ENCODE measurements at places on chromosomes 5 and 9.
A peak's percentile ranks its signal among the peaks of the same experiment; 100 is the strongest.

- peaks cover 3% of the 10 kb centered on the region for H3K27me3 ChIP-seq
- no peak overlapping the region for H3K4me3 ChIP-seq
- no peak for DNase-seq
Measured at GRCh38 chr9:111945216-111945615, 48.6 kb downstream of the UGCG start.

- H3K4me3 ChIP-seq, result no peak overlapping the region
- H3K27ac ChIP-seq, result no peak overlapping the region
- H3K27me3 ChIP-seq, result no peaks in the 10 kb centered on the region
- DNase-seq, result no peak
- H3K36me3 ChIP-seq, result no peaks in the 10 kb centered on the region
Measured at GRCh38 chr5:68344447-68345111, 129.0 kb downstream of the PIK3R1 start.

- H3K36me3 ChIP-seq, result no peaks in the 10 kb centered on the region
- H3K4me3 ChIP-seq, result no peak overlapping the region
- H3K27me3 ChIP-seq, result no peaks in the 10 kb centered on the region
Measured at GRCh38 chr5:113166852-113167366, 190.3 kb downstream of the DCP2 start.

GRCh38 chr5:139635191-139635590 is 13.0 kb upstream of the CXXC5 start:
- no peaks in the 10 kb centered on the region for H3K27me3 ChIP-seq
- peaks cover 1% of the 10 kb centered on the region for H3K36me3 ChIP-seq
- H3K4me3 ChIP-seq, result no peak overlapping the region
- peak overlapping the region; percentile 41 for H3K27ac ChIP-seq
- DNase-seq, result no peak

- no peaks in the 10 kb centered on the region for H3K36me3 ChIP-seq
- no peak overlapping the region for H3K27ac ChIP-seq
- H3K4me1 ChIP-seq, result peaks cover 14% of the 10 kb centered on the region
- H3K4me3 ChIP-seq, result no peak overlapping the region
- H3K27me3 ChIP-seq, result peaks cover 11% of the 10 kb centered on the region
Measured at GRCh38 chr5:142749321-142749720, 20.9 kb upstream of the ARHGAP26 start.

GRCh38 chr9:75914002-75914401 is 23.5 kb downstream of the PCSK5 start:
- no peak overlapping the region for H3K4me3 ChIP-seq
- H3K27ac ChIP-seq, result no peak overlapping the region
- no peaks in the 10 kb centered on the region for H3K36me3 ChIP-seq
- peaks cover 15% of the 10 kb centered on the region for H3K4me1 ChIP-seq
- H3K27me3 ChIP-seq, result no peaks in the 10 kb centered on the region

DNA sequence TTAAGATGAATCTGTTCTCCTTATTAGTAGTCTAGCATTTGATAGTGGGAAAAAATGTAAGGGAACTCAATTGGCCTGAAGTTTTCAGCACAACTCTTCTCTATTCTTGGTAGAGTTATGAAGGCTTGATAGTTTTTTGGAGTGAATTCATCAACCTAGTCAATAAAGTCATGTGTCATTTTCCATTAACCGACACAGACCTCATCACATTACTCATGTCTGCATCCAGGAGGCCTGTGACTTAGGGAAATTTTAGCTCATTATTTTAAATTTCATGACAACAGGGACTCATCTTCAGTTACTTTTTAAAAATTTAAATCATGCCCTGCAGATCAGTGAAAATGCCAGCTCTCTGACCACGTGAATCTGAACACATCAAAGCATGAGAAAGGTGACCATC is 63.3 kb downstream of the ADAMTS16 start:
- no peak overlapping the region for H3K4me3 ChIP-seq
- H3K4me1 ChIP-seq, result no peaks in the 10 kb centered on the region
- H3K36me3 ChIP-seq, result peaks cover 40% of the 10 kb centered on the region
- DNase-seq, result no peak
- no peaks in the 10 kb centered on the region for H3K27me3 ChIP-seq

DNA sequence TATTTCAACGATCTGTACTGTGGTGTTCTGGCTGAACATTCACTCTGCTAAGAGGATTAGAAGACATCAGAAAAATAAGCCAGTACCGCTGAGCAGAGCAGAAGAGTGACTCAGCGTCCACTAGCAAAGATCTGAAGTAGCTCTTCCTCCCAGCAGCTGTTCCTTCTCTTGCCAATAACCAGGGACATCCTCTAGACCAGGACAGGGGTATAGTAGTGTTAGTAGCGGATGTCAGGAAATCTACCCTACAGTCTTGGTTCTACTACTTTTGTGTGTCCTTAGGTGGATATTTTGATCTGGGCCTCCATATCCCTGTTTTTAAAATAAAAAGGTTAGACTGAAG is 103.6 kb downstream of the TSSK1B start:
- H3K36me3 ChIP-seq, result no peaks in the 10 kb centered on the region
- no peak for DNase-seq
- H3K27ac ChIP-seq, result no peak overlapping the region
- H3K27me3 ChIP-seq, result no peaks in the 10 kb centered on the region
- peaks cover 4% of the 10 kb centered on the region for H3K4me1 ChIP-seq
- H3K4me3 ChIP-seq, result no peak overlapping the region

DNA sequence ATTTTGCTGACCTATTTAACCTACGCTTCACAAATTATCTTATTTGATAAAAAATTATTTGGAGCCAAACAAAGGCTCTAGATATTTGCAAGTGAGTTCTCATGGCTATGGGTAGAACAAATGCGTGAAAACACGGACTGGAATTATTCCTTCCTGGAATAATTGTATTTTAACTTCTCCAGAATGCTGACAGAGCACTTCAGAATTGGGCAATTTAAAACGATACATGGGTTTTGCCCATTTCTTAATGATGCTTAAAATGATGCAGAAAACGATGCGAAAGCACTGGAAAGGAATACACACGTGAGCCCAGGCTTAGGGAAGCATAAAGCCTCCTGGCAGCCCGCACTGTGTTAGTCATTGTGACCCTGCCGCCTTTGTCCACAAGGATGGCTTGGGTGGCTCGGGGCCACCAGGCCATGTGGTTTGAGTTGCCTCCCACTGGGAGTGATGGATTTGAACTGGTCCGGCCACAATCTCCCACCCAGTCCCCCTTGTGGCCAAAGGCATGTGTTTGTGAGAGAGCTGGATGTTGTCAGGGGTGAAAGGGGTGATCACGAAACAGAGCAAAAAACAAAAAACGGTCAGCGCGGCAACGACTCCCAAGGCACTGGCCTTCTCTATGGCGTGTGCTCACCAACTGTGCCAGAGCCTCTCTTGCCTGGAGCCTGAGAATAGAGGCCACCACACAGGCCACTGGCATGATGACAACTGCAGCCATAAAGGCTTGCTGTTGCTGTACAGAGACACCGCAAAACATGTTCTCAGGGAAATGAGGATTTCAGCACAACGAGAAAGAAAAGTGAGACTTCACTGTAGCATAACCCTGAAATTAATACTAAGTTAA is 234.2 kb upstream of the ADAMTS16 start:
- peaks cover 41% of the 10 kb centered on the region for H3K27me3 ChIP-seq
- no peak for DNase-seq
- no peaks in the 10 kb centered on the region for H3K4me1 ChIP-seq

All from progenitor cell of endocrine pancreas (in vitro differentiated cells).